ENCODE measurements at places on chromosomes 6 and 20.

DNA sequence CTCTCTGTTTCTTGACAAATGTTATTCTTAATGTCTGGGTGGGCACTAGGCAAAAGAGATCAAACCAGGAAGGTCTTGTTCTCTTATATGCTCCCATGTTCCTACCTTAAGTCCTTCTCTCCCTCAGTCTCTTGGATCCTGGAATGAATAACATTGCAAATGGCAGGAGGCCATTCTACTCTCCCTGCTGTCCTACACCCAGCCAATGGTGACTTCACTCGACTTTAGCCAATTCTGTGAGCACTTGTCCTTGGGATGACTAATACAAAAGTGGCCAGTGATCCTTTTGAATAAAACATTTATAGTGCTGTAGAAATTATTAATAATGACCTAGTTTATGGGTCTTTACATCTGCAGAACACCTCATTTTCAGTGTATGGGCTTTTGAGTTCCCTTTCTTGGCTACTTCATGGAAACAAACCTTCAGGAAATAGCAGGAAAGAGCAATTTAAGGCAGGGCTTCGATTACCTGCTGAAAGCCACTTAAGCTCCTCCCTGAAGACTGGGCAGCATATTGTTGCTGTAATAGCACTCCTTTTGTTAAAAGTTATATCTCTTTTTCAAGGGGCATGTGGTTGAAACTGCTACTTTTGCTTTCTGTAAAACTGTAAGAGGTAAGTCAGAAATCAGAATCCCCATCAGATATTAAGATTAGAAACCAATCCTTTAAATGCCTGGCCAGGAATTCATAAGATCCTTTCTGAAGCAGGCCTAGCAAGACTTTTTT, 10.5 kb downstream of the OTOR start:
- no peak for DNase-seq

DNA sequence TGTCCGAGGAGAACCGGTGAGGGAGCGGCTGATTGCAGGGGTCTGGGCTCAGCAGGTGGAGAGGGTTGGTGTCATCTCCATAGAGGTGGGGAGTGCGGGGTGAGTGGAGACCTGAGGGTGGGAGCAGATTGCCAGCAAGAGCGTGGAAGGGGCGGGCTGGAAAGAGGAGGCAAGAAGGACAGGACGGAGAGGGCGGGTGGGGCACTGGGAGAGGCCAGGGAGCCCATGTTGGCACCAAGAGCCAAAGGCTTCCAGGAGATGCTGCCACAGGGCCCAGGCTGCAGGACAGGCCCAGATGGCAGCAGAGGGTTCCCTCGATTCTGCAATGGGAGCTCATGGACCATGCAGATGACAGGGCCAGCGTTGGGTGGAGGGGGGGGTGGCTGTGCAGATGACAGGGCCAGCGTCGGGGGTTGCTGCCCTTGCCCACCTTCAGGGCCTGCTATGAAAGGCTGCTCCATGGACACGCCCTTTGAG, 105.4 kb downstream of the TMEM242 start:
- DNase-seq = no peak

GRCh38 chr6:125806813-125807212, 16.1 kb downstream of the NCOA7 start:
- DNase-seq = no peak

DNA sequence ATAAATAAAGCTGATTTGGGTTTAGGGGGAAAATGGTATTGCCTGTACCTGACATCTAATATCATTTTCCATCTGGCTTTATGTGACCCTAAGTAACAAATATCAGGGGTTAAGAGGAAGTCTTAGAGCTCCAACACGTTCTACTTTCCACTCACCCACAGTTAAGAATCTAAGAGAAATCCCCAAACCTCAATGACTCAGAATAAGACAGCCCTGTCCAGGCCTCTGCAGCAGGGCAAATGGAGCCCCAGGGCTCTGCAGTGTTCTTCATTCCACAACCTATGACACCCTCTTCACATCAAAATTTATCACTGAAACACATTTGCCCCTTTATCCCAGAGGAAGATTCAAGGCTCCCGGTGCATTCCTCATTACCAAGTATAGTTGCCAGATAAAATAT, 20.3 kb upstream of the TENT5A start:
- no peak for DNase-seq

DNA sequence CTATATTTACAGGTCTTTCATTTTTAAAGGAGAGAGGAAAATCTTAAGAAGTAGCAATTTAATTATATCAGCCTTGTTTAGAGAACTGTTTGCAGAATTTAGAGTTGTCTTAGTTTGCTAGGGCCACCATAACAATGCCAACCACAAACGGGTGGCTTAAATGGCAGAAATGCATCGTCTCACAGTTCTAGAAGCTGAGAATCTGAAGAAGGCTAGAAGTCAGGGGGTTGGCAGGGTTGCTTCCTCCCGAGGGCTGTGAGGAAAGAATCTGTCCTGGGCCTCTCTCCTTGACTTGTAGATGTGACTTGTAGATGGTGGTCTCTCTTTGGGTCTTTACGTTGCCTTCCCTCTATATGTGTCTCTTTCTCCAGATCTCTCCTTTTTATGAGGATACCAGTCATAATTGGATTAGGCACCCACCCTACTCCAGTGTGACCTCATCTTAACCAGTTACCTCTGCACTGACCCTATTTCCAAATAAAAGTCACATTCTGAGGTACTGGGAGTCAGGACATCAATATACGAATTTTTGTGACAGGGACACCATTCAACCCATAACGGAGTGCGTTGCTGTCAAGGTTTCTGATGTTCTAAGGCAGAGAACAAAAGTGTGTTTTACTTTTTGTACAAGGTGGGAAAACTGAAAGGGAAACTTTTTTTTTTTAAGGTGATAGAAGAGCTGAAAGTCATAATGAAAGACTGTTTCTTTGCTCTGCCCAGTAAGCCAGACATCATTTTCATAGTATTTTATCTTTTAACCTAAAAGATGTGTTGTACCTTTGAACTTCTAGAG, 84.4 kb downstream of the SAMD3 start:
- no peak for DNase-seq

- no peak for DNase-seq
These were observed 118.4 kb downstream of the FARS2 start for GRCh38 chr6:5379647-5380242.

GRCh38 chr20:22008456-22008855, 303.0 kb downstream of the PAX1 start:
- no peak for DNase-seq

- no peak for DNase-seq
These were observed 423.5 kb downstream of the MEI4 start for GRCh38 chr6:78076371-78076770.

- no peak for DNase-seq
These were observed 107.3 kb downstream of the SYCP2 start for GRCh38 chr20:59825944-59826759.

DNA sequence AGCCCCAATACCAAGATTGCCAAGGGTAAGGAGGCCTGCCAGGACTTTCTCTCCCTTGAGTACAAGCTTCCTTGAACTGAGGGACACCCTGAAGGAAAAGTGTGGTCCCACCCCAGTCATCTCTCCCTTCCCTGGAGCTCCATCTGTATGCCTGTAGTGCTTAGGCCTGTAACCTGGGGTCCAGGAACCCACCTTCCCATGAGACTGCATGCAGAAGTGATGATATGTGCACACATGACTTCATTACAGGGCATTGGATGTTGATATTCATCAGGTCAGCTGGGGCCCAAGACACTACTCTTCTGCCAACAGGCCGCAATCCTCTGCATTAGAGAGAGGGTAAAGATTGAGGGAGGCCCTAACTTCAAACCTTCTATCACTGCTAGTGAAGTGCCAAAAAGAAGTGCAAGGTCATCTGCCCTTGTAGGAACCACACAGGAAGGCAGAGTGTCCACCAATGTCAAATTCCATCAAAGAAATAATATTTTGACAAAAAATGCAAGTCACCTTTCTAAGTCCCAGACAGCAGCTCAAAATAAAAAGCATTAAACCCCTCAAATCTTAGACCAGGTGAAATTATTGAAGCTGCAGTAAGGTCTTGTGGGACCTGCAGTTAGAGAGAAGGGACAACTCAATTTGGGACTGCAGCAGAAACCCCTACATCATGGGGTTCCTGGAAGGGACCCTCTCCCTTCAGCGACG, 5.1 kb downstream of the HLA-F start:
- DNase-seq = no peak

GRCh38 chr6:165013701-165014100, 295.7 kb downstream of the C6orf118 start:
- DNase-seq = no peak

DNA sequence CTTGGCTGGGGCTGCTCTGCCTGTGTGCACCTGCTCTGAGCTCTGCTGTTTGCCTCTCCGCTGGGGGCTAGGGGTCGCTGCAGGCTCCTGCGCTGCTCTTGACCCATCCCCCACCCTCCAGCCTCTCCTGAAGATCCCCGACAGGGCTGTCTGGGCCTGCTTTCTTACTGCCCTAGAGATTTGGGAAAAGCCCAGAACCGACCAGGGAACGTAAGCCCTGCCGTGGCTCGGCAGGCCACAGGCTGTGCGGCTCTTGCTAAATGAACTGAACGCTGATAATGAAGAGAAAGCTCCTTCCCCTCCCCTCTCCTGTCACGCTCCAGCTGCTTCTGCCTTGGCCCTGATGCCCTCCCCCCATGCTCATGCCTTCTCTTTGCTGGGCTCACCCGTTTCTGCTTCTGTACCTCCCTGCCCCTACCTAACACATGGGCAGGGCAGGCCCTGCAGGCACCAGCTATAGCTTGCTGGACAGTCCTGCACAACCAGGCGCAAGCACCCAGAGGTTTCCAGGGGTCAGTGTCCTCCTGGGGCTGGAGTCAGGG, 32.0 kb upstream of the PCMTD2 start:
- no peak for DNase-seq

- no peak for DNase-seq
These were observed 51.7 kb downstream of the MOCS1 start for GRCh38 chr6:39882531-39882899.

All from caudate nucleus (tissue), 63 donors.